Stimulated activated CD8-positive, alpha-beta memory T cell treated with anti-CD3 and anti-CD28 coated beads, Interleukin-7, amount 100 ng/mL, for 1 hour (primary cell): ENCODE measurements at places on chromosomes 4 and X.

GRCh38 chr4:22625311-22625710 is 67.4 kb upstream of the GBA3 start:
- no peak for DNase-seq

DNA sequence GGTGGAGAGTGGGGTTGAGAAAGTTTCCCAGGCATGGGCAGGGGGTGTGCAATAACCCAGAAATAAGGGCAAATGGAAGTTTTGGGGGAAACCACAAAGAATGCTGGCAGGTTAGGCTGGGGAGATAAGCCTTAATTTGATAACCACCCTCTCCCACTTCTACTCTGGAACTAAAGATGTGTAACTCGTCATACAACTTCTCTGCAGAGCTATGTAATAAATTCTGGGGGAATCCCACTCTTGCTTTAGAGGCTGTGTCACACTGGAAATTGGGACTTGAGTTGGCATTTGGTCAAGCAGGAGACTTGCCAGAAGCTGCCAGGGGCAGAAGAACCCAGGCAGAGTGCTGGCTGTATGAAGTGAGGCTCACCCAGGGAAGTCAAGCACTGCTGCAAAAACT is 170.9 kb upstream of the CPEB2 start:
- DNase-seq, result no peak

GRCh38 chr4:71604785-71605184 is 179.1 kb downstream of the GC start:
- no peak for DNase-seq

DNA sequence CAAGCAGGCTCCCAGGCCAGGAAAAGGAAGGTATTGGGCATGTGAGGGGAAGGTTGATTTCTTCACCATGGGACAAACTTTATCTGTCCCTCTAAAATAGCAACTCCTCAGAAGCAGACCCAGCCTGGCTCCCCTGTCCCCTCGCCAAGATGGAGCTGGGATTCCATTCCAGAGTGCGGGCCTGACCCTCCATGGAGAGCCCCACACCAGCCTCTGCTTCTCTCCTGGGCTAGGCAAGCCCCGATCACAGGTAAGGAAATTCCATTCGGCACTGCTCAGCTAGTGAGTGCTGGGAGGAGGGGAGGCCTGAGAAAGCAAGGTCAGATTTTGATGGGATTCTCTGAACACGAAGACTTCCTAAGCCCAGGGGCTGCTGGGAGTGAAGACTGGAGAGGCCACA is 98.4 kb downstream of the EFNB1 start:
- DNase-seq, result no peak

GRCh38 chr4:146655521-146655856 is 16.8 kb downstream of the POU4F2 start:
- no peak for DNase-seq

DNA sequence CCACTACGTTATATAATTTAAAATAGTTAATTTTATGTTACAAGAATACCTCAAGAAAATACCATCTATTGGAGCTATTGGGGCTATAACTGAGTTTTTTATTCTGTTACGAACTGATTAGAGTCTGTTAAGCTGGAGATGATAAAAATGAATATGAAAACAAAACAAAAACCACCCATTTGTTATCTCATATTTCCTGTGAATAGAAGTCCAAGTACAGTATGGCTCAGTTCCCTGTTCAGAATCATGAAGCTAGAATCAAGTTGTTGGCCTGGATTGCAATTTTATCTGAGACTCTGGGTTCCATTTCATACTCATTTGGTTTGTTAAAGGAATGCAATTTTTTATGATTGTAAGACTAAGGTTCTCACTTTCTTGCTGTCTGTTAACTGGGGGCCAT is 319.1 kb upstream of the PCDH18 start:
- DNase-seq, result no peak

DNA sequence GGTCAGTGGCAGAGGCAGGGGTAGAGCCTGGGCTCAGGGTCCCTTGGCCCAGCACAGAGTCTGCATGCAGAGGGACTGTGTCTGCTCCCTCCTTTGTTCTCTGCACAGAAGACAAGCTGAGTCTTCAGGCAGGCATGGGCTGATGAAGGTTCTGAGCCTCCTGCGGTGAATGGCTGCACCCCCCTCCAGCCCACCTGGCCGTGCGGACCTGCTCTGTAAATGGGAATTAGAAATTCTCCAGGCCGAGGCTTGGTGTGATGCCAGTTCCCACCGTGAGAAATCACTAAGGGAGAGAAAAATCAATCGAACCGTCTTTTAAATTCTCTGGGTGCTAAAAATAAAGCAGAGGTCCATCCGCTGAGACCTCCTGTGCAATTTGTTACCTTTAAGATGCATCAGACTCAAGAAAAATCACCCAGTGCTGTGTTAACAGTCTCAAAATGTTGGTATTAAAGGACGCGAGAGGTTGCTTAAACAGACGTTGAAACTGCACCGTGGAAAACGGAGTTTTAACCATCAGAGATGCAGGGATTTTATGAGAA is 96.0 kb downstream of the WFS1 start:
- DNase-seq, result no peak
